ENCODE measurements at places on chromosomes 1 and 21. TPM values are rescaled to one million over a fixed set of nuclear protein-coding genes. Genes with fewer than 3 reads are reported as not detected.

Gene DHRS3
- total RNA-seq, result 87.0 TPM

Gene CAMSAP2
- 25.0 TPM for total RNA-seq

DNA sequence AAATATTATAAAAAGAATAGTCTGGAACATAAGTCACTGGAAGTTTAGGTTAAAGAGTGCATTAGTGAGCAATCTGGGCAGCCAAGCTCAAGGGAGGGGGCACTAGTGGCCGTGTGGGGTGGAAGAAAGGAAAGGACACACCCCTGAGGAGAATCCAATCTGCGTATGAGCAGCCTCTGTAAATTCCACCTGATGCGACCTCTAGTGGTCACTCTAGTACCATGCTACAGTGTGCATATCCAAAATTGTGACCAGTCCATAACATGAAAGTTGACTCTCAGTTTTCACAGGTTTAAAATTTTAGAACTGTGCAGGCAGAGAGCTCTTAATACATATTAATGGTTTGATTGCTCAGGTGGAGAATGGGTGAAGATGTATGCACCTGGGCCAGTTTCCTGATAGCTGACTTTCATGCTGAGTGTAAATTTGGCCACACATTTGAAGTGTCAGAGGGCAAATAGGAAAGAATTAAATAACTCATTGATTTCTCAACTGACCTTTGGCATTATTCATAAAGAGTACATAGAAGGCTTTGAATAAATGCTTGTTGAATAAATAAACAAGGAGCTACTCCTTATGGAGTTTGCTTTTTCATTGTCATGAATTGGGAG is 105.9 kb upstream of the C21orf91 start:
- DNase-seq, result peak; percentile 59

GRCh38 chr21:32206631-32207405 is 72.0 kb downstream of the MIS18A start:
- DNase-seq, result no peak

- no peak for DNase-seq
Observed at GRCh38 chr21:31666445-31667010, 7.0 kb downstream of the SOD1 start.

Data from HCT116 (cell line).